Activated T-cell treated with anti-CD3 and anti-CD28 coated beads, Interleukin-2, amount 50 U/mL, for 72 hours (primary cell): ENCODE measurements at places on chromosomes 12 and 14.

GRCh38 chr12:64009321-64010068, 165.0 kb downstream of the SRGAP1 start:
- DNase-seq, result no peak

GRCh38 chr12:91367234-91367849, 184.7 kb upstream of the DCN start:
- DNase-seq, result no peak

GRCh38 chr14:25944020-25944419, 653.8 kb downstream of the NOVA1 start:
- DNase-seq, result no peak

- no peak for DNase-seq
Measured at GRCh38 chr12:81086342-81086741, 8.5 kb downstream of the ACSS3 start.

DNA sequence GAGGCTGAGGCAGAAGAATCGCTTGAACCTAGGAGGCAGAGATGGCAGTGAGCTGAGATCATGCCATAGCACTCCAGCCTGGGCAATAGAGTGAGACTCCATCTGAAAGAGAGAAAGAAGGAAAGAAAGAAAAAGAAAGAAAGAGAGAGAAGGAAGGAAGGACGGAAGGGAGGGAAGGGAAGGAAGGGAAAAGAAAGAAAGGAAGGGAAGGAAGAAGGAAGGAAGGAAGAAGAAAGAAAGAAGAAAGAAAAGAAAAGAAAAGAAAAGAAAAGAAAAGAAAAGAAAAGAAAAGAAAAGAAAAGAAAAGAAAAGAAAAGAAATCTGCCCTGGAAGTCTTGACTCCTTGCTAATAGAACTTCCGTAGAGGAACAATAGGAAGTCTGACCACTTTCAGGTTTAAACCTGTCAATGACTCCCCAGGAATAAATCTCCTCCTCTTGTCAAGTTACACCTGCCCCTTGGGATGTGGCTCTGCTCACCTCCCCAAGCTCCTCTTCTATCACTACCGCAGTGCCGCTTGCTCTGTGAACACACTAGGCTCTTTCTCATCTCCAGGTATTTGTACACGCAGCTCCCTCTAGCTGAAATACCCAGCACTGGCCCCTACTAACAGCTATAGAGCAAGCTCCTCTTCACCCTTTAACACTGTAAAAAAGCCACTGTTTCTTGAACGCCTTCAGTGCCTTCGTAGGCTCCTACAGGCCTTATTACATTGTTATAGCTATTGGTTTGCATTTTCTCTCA, 773.1 kb upstream of the TBX3 start:
- DNase-seq, result no peak

- DNase-seq, result no peak
Measured at GRCh38 chr12:79645235-79645630, 45.5 kb downstream of the PAWR start.

GRCh38 chr14:81517798-81518398, 15.8 kb downstream of the SEL1L start:
- DNase-seq, result no peak

- DNase-seq, result no peak
Measured at GRCh38 chr14:75383721-75384120, 44.1 kb upstream of the JDP2 start.

GRCh38 chr12:41325336-41325735, 137.2 kb downstream of the PDZRN4 start:
- DNase-seq, result no peak

GRCh38 chr12:114762490-114763110, 78.6 kb upstream of the TBX3 start:
- no peak for DNase-seq

- DNase-seq, result no peak
Measured at GRCh38 chr12:118315821-118316220, 56.9 kb downstream of the TAOK3 start.

GRCh38 chr14:101400830-101401229, 160.5 kb upstream of the DIO3 start:
- no peak for DNase-seq

DNA sequence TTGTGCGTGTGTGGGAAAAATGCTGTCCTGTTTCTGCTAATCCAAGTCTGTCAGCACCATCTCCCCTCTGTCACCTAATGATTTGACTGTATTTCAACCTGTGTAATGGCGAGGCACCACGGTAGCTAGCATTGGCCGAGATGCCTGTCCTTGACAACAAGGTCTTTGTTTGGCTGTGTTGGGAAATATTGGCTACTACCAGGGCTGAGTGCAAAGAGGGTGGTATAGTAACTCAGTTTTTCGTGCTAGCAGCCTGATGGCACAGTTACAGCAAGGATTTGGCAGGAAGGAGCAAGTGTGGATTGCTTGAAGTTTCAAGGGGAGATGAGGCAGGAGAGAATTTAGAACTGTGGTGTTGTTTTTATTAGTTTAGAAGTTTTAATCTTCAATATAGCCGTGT, 440.3 kb upstream of the RGS6 start:
- no peak for DNase-seq

GRCh38 chr14:32435411-32435810, 106.3 kb downstream of the AKAP6 start:
- DNase-seq, result no peak

GRCh38 chr12:69099201-69099837, 140.1 kb upstream of the CPSF6 start:
- DNase-seq, result no peak

GRCh38 chr12:119911182-119911581, 34.1 kb upstream of the CIT start:
- no peak for DNase-seq

- peak; percentile 48 for DNase-seq
Measured at GRCh38 chr14:64232095-64232838, 61.9 kb downstream of the ESR2 start.

GRCh38 chr14:61065656-61066055, 84.6 kb downstream of the SLC38A6 start:
- no peak for DNase-seq

DNA sequence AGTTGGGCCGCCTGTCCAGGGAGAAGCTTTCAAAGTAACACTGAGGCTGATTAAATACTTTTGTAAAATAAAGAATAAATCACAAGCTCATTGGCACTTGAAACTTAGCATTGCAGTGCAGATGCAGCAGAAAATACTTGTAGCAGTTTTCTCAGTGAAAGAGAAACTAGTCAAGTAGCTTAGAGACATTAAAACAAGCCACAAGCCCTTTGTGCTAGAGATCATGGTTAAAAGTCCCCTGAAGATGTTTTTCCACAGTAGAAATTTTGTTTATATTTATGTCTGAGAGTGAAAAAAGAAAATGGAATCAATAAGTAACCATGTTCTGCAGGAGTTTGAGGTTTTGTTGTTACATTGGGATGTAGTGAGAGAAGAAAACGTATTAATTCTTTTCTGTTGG, 5.9 kb downstream of the PSEN1 start:
- no peak for DNase-seq

- DNase-seq, result no peak
Measured at GRCh38 chr12:32536000-32536345, 136.6 kb downstream of the FGD4 start.

GRCh38 chr12:114420944-114421335, 15.0 kb upstream of the TBX5 start:
- DNase-seq, result no peak

DNA sequence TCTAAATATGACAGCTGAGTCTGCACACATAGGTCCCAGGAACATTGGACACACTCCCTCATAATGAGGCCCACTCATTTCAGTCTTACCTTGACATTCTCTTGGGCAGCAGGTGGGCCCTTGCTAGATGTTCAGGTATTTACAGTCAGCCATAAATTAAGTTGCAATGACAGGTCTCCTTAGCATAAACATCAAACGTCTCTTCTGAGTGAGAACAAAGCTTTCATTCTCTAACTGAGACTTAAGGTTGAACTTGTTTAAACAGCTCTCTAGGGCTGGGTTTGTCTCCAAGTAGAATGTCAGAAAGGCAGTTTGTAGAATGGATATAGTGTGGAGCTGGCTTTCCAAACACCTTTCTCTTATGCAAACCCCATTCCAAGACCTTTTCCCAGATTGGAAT, 10.3 kb downstream of the ACVR1B start:
- no peak for DNase-seq

DNA sequence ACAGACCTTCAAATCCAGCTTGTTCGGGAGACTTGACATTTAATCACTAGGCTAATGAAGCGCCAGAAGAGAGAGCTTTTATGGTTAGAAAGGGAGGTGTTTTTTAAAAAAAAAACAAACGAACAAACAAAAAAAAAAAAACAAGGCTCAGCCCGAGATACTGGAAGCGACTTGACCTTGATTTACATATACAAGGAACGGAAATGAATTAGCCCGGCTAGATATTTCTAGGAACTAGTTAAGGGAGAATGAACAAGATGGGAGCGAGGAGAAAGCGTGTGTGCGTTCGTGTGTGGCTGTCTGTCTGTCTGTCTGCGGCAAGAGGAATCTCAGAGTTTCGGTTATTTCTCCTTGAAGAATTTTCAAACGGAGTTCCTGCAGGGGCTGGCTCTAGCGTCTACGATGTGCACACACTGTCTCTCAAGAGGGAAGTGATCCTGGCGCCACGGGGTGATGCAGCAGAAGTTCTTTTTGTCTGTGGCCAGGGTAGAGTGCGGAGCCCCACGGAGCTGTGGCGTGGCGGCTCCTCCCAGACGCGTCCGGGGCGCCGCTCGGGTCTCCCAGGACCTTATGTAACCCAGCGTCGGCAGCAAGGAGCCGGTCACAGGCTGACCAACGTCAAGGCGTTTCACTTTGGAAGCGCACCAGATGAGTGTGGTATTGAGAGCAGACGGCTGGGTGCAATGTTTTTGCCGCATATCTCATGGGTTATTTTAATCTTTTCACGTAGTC, 18.8 kb downstream of the SOCS2 start:
- DNase-seq, result peak; percentile 37

DNA sequence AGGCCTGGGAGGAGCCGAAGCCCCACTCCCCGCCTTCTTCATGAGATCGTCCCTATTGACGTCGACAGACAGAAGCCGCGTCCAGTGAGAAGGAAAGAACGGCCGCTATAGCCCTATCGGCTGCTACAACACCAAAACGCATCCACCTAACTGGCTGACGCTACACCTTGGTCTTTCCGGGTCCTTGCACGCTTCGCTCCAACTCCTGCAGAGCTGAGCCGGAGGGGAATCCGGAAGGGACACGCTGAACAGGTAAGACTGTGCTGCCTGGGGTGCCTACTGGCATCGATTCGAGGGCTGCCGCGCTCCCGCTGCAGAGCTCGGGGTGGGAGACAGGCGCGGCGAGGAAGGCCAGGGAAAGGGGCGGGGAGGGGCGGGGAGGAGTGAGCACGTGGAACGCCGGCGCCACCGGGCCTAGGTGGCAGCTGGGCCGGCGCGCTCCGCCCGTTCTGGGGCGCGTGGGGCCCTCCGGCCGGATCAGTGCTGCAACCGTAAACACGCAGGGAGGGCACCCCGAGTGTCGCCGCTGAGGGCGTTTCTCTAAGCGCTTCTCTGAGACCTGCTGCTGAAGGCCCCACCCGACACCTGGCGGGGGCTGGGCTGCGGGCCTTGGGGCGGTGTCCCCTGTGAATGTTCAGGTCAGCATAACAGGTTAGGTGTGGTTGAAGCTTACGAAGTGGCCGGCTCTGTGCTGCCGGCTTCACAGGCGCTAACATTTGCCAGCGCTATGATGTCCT, at the start of gene DCAF4:
Gene DCAF4 (plus strand): TSS at position 173 of the 737 bp plus-strand sequence. CDS start 11,515 bp downstream, outside the sequence.
- DNase-seq, result peak; percentile 97

GRCh38 chr12:91505006-91505405, 322.4 kb upstream of the DCN start:
- DNase-seq, result no peak

- DNase-seq, result no peak
Measured at GRCh38 chr14:52318826-52319645, 4.9 kb downstream of the PTGER2 start.

GRCh38 chr12:64911912-64912311, 87.5 kb downstream of the TBC1D30 start:
- no peak for DNase-seq

DNA sequence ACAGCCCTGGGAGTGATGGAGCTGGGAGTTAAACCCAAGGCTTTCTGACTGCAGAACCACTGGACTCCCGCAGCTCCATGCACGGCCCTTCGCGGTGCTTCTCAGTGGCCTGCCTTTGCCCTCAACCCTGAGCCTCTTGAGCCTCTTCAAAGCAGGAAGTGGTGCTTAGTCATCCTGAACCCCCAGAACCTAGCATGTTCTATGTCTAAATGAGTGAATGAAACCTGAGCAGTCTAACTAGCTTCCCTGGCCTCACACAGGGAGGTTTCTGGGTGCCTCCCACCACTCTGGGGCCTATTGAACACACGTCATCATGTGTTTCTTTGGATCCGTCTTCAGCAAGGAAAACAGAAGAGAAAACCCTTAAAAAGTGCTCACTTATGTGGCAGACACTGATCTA, 117.9 kb upstream of the SFSWAP start:
- DNase-seq, result peak; percentile 52

DNA sequence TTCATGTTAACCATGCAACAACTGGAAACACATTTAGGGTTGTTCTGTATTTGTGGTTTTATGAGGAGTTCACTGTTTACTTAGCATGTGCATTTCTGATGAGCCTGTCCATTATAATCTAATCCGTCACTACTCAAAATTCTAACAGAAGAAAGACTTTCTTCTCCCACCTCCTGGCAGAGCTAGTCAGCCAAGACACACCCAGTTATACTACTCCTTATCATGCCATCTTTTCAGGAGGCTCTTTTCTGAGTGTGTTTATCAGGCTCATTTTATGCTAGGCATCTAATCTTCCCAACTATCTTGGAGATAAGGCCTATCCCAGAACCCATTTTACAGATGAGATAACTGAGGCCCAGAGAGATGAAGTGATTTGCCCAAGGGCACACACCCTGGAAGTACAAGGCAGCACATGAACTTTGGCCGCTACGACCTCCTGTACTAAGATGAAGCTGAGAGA, 10.4 kb upstream of the MED13L start:
- DNase-seq, result no peak

DNA sequence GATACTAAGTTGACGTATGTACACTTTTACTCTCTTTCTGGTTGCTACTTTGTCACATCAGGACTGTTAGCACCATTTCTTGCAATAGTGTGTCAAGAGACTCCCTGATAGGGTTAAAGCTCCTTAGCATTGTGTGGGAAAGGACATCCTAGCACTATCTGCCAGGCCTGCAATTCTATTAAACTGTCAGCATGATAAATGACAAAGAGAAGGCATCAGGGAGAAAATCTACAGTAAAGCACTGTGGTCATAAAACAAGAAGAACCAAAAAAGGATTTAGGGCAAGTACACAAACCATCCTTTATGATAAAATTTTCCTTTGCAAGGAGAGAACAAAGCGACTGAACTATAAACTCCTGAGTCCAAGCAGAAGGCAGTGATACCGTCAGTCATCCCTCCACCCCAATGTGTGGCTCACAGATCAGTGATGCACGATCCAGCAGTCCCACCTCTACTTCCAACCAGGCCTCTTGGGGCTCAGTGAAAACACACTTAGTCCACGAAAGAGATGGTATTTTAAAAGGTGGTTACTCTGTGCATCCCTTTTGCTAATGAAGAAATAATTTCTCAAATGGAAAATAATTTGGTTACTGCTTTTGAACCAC, 31.4 kb upstream of the SLC35F4 start:
- no peak for DNase-seq
